ENCODE measurements at places on chromosomes 1 and 21.

GRCh38 chr21:46065914-46066551 lies 31.9 kb upstream of the COL6A2 start:
- no peak for DNase-seq

- DNase-seq, result no peak
These were observed 15.3 kb downstream of the DNAJC11 start for GRCh38 chr1:6686294-6686693.

- peak; percentile 70 for DNase-seq
These were observed 1.2 kb upstream of the HIVEP3 start for GRCh38 chr1:41919764-41920397.

DNA sequence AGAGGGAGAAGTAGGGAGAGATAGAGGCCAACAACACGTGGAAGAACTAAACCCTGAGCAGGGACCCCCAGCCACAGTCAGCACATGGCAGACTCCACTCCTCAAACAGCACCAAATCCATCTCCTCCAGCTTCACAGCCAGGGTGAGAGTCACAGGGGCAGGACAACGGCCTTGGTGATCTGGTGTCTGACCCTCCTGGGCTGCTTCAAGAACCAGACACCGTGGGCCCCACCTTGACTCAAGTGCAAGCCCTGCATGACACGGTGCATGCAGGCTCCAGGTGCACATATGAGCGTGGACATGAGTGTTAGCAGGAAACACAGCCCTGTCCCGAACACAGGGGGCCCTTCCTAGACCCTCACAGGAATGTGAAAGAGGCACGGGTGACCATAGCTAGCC lies 21.9 kb downstream of the S100A7 start:
- no peak for DNase-seq

DNA sequence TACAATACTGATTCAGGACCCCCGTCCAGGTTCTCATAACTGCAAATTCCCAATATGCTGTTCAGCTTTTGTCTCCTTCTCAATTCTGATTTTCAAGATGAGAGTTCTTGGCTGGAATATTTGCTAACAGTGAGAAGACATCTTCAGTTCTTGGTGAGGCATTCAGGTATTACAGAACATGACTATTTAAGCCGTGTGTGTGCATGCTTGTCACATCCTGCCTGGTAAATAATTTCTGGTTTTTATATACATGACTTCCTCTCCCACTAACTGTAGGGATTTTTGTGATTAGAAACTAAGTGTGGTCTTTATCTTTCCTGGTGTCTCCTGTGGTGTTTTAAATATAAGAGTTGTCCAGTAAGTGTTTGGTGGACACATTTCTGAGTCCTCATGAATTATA lies 10.2 kb upstream of the SLC19A2 start:
- DNase-seq, result no peak

Data from GM13976 (cell line).